Body of pancreas (tissue), 4 donors: ENCODE measurements at places on chromosomes 4 and X.
A peak's percentile ranks its signal among the peaks of the same experiment; 100 is the strongest.

DNA sequence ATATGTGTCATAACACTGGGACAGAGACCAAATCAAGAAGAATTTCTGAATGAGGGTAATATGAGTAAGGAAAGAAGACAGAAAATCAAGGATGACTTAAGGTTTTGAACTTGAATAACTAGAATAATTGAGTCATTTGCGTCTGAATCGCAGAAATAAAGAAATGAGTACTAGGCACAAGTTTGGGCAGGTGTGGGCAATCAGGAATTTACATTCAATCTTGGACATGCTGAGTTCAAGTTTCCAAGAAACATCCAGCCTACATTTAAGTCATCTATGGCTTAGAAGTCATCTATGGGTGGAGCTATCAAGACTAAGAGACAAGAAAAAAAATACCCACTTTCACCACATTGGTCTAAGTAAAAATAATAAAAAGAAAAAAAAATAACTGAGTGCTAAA lies 30.4 kb upstream of the WDR44 start:
- no peak for DNase-seq

DNA sequence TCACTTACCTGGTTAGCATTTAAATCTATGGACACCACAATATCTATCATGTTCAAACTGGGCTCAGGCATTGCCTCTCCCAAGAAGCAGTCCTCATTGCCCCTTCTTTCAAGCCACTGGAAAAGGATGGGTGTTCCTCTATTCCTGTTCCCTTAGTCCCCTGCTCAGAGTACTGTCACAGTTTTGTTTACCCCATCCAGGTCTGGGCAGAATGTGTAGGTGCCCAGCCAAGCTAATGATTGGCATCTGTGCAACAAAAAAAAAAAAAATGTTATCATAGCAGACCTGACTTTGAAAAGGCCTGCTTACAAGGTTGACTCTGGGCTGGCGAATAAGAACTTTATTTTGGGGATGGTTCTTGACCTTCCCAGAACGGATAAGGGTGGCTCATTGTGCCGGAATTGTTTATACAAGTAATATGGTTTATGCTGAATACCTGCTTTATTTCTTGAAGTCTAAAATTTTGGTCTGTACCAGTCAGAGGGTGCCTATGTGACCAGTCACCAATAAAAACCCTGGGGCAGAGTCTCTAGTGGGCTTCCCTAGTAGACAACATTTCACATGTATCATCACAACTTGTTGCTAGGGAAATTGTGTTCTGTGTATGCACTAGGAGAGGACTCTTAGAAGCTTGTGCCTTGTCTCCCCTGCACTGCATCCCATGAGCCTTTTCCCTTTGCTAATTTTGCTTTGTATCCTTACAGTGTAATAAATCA lies 47.9 kb downstream of the JADE3 start:
- DNase-seq = no peak

DNA sequence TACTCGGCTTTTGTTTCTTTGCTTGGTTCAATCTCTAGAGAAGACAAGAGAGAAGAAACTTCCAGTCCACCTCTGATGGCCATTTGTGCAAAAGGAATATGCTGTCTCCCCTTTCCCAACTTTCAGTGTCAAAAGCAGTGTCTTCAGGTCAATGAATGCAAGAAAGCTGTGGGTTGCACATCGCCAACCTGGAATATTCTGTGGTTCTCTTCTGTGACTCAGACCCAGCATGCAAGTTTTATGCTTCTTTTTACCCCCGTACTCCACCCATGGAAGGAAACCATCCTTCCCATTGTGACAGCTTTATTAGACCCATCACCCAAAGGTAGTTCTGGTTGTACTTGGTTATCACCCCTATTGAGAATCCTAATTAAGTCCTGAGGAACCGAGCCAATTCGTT lies 135.6 kb upstream of the MBNL3 start:
- no peak for DNase-seq

DNA sequence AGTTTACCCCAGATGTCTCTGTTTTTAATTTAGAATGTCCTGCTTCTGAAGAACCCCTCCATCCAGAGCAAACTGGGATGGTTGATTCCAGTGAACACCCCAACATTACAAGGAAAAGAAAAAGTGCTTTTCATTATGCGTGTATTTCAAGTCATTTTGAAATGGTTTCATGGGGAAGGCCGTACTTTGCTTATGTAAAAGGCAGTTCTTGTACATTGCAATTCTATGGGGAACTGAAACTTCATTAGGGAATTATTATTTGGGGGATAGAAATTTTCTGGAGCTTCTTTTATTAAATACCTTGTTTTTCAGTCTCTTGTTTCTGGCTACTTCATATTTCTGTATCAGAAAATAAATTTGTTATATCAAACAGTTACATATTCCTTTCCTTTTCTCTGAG lies 96.9 kb upstream of the ZNF518B start:
- DNase-seq = no peak

GRCh38 chrX:73850124-73851013 lies 287.4 kb downstream of the CHIC1 start:
- DNase-seq = no peak

GRCh38 chr4:1502501-1502886 lies 96.3 kb upstream of the NKX1-1 start:
- no peak for DNase-seq

- no peak for DNase-seq
These were observed 787.8 kb downstream of the STIM2 start for GRCh38 chr4:27648416-27648815.

GRCh38 chrX:14630733-14631132 lies 101.4 kb downstream of the GLRA2 start:
- no peak for DNase-seq

- DNase-seq = no peak
These were observed 32.3 kb downstream of the USP53 start for GRCh38 chr4:119244832-119245231.

- no peak for DNase-seq
These were observed 108.6 kb downstream of the PPP3CA start for GRCh38 chr4:101238706-101239105.

DNA sequence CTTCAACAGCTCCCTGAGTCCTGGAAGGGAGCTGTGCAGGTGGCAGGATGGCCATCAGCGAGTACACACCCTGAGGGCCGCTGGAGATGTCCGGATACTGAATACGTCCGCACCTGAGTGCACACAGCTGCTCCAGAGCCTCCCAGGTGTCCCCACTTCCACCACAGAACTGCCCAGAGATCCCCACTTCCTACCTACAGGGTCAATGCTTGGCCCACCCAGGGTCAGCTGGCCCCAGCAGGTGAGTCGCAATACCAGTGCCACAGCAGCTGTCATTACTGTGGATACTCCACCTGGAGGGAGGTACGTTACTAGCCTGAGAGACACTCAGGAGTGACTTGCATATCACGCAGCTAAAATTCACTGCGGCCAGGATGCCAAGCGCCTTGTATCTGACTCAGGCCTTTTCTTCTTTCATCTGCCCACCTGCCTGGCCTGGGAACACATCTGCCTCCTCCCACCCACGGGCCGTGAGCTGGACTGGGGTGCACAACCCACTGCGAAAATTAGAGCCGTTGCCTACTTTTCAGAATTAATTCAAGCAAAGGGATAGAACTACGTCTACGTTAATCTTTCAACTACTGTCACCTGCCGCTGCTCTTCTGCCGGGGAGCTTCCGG lies 9.4 kb downstream of the C4orf50 start:
- no peak for DNase-seq

DNA sequence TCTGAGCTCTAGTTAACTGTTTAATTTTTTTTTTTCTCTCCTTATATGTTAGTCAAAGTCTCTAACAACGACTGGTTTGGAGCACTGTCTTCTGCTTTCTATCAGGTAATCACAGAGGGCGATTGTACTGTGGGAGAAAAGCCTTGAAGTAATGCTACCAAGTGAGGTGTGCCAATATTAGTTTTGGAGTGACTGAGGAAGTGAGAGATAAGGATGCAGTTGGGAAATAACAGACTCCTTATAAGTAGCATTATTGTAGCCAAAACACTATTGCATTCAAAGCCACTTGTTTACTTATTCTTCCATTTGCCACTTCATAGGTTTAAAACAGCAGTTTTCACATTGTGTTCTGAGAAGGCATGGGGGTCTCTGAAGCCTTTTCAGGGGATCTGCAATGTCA lies 79.1 kb upstream of the SLC6A14 start:
- no peak for DNase-seq

GRCh38 chr4:10007793-10008608 lies 13.3 kb downstream of the SLC2A9 start:
- no peak for DNase-seq

GRCh38 chr4:107845681-107846080 lies 20.9 kb downstream of the SGMS2 start:
- no peak for DNase-seq

GRCh38 chr4:75284831-75285230 lies 229.4 kb downstream of the RCHY1 start:
- DNase-seq = no peak

- no peak for DNase-seq
These were observed 68.3 kb upstream of the DDX3X start for GRCh38 chrX:41265615-41266014.

GRCh38 chr4:38452009-38452408 lies 212.0 kb upstream of the KLF3 start:
- DNase-seq = no peak

DNA sequence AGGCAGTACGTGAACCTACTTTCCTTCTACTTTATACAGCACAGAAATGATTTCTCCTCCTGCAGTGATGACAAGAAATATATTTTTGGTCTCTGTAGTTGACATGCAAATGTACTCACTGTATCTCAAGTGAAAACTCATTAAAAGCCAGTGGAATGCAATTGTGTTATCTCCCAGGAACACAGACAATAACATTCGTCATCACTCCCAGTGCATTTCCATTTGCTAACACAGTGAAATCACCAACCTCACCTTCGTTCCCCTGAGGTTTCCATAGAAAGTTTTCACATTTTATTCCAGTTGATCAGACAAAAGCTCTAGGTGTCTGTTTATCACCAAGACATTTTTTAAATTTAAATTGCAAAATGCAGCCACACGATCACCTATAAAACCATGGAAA lies 2.5 kb upstream of the SPANXD start:
- DNase-seq = no peak

DNA sequence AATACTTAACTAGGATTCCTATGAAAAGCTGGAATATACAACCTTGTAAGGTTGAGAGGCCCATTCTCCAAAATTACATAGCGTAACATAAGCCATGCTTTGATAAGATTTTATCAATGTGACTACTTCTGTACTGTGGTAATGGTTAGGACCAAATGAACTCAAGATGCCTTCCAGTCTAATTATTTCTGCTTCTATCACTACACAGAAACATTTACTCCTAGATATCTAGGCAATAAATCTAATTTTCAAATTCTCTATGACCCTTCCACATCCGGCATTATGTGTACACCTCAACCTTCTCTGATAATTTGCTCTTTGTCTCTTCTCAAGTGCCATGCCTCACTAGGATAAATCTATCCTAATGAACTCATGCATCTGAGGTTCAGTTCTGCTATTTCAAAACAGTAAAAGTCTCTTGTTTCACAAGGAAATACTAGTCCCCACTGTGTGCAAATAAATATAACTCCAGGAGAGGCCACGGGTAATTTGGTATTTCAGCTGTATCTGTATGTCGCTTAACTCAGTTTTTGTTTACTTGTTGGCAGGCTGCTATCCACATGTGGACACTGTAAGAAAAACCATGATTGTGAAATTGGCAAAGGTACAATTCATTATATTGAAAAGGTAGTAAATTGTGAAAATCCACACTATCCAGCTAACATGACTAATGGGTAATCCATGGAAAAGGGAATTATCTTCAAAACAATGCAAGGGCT lies 93.3 kb downstream of the PRDM5 start:
- no peak for DNase-seq

- DNase-seq = no peak
These were observed 45.8 kb downstream of the KDR start for GRCh38 chr4:55079451-55080173.

- DNase-seq = no peak
These were observed 30.2 kb downstream of the CPLX1 start for GRCh38 chr4:795726-796119.

- no peak for DNase-seq
These were observed 12.9 kb upstream of the PRKG2 start for GRCh38 chr4:81227968-81228367.

DNA sequence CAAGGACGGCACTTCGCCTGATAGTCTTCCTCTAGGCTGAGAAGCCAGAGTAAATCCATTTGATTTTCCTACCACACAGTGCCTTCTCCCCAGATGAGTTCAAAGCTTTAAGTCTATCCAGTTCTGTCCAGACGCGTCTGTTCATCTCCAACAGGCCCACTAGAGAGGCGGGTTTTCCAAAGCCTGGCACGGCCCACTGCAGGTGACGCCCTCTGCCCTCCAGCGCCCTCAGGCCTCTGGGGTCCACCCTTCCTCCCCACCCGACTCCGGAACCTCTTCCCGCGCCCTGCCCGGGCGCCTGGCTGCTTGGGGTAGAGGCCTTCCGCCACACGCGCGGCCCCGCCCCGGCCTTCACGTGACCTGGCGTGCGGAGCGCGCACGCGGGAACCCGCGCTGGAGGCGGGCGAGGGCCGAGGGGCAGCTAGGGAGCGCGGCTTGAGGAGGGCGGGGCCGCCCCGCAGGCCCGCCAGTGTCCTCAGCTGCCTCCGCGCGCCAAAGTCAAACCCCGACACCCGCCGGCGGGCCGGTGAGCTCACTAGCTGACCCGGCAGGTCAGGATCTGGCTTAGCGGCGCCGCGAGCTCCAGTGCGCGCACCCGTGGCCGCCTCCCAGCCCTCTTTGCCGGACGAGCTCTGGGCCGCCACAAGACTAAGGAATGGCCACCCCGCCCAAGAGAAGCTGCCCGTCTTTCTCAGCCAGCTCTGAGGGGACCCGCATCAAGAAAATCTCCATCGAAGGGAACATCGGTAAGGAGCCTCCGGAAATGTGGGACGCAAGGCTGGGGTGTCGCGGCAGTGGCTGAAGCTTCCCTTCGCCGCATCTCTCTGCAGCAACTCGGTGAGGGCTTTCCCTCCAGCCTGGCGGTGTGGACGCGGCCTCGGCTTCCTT lies at the start of gene DCK:
DCK (plus strand) TSS at position 469 of the 888 bp plus-strand sequence; CDS start at position 656, 187 bp downstream.
- peak; percentile 94 for DNase-seq

- DNase-seq = no peak
These were observed 49.5 kb upstream of the ATP6AP2 start for GRCh38 chrX:40531056-40531826.

DNA sequence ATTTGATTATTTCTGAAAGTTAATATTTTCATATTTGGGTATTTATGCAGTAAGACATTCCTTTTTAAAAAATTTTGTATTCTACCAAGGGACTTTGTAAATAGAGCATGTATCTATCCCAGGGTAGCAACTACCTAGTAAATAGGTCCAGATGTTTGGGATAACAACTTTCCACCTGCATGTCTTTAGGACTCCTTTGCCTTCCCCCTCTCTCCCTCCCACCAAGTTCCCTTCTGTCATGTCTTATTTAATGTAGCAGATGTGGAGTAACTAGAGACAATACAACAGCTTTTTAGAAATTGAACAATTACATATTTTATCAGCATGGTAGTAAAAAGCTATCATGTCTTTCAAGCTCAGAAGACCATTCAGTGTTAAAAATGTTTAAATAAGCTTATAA lies 821.0 kb downstream of the C4orf33 start:
- DNase-seq = no peak

- DNase-seq = no peak
These were observed 104.1 kb downstream of the FSTL5 start for GRCh38 chr4:162059656-162060055.

- no peak for DNase-seq
These were observed 58.5 kb upstream of the AP1S2 start for GRCh38 chrX:15913146-15913545.
